Stimulated activated naive CD4-positive, alpha-beta T cell treated with Interleukin-2 at 50 U/mL for 16 hours (primary cell): ENCODE measurements at places on chromosomes 16 and 17.

- no peak for DNase-seq
Measured at GRCh38 chr17:70636517-70637133, 467.3 kb downstream of the KCNJ2 start.

DNA sequence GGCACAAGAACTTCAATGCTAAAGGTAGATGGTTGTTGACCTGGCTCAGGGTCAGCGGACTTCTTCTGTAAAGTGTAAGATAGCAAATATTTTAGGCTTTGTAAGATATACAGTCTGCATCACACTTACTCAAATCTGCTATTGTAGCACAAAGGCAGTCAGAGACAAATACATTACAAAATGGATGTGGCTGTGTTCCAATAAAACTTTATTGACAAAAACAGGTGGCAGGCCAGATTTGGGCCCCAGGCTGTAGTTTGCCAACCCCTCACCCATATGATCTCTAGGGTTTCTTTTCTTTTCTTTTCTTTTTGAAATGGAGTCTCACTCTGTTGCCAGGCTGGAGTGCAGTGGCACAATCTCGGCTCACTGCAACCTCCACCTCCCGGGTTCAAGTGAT, 39.5 kb upstream of the TMEM132E start:
- DNase-seq = no peak

GRCh38 chr17:51857052-51857597, 301.4 kb downstream of the CA10 start:
- no peak for DNase-seq

- no peak for DNase-seq
Measured at GRCh38 chr16:58843675-58844074, 109.6 kb upstream of the GOT2 start.

DNA sequence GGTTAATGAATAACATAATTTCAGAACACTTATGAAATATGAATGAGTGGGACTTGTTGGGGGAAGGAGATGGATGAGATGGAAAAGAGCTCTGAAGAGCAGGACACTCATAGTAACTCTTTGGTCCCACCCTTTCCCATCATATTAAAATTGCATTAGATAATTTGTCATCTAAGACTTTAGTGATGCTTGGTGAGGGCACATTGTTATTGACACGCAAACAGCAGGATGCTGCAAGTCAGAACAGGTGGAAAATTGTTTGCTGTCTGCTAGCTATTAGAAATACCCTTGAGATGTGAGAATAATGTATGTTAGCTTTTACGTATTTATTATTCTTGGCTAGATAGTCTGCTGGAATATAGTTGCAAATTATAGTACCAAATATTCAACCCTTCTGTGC, 75.7 kb downstream of the TANC2 start:
- DNase-seq = no peak
